ENCODE measurements at places on chromosomes 4 and X.

DNA sequence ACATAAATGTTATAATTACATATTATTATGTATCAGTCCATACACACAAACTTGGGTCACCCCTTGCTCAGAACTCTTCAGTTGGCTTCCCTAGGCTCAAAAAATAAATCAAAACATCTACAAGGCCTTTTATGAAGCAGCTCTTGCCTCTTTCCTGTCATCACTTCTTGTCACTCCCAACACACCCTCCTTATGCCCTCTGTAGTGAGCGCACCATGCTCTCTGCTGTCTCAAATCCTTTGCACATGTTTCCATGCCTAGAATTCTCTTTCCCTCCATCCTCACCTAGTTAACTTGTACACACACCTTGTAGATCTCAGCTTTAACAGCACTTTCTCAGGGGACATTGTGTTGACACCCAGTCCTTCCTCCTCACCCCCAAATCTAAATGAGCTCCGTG lies 53.0 kb downstream of the ATP8A1 start:
- DNase-seq = no peak

- DNase-seq = no peak
These were observed 3.0 kb upstream of the PHOX2B start for GRCh38 chr4:41751449-41752061.

- DNase-seq = peak; percentile 32
These were observed 63.4 kb downstream of the NFKB1 start for GRCh38 chr4:102564399-102565059.

- peak; percentile 37 for DNase-seq
These were observed 62.8 kb upstream of the EGFL6 start for GRCh38 chrX:13506574-13506973.

DNA sequence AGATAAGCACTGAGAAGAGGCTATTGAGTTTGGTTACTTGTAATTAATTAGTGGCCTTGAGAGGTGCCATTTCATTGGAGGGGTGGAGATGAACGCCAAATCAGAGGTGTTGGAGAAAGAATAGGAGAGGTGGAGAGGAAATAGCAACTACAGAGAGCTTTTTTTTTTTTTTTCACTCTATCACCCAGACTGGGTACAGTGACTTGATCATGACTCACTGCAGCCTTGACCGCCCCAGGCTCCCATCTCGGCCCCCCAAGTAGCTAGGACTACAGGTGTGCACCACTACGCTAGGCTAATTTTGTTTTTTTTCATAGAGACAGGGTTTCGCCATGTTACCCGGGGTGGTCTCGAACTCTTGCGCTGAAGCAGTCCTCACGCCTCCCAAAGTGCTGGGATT lies 5.2 kb downstream of the NHS start:
- DNase-seq = no peak

DNA sequence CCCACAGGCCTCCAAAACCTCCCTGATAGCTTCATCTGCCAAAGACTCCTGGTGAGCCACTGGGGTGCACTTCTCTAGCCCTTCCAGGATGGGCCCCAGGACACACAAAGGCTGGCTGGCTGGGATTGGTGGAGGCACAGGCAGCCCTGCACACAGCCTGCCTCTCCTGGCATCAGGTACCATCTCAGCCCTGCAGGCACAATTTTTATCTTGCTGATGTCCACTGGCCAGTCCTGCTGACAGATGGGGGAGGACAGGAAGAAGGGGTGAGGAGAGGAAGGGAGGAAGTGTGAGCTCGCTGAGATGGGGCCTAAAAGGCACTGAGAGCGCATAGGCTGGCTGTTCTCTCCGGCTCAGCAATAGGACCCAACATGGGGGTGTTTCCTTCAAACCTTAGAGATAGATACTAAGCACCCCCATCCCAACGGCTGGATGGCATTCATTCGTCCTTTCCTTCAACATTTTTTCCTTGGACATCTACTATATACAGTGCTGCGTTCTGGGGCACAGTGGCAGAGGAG lies 92.7 kb downstream of the PJA1 start:
- no peak for DNase-seq

- peak; percentile 55 for DNase-seq
These were observed 45.5 kb downstream of the VGLL1 start for GRCh38 chrX:136577552-136577951.

DNA sequence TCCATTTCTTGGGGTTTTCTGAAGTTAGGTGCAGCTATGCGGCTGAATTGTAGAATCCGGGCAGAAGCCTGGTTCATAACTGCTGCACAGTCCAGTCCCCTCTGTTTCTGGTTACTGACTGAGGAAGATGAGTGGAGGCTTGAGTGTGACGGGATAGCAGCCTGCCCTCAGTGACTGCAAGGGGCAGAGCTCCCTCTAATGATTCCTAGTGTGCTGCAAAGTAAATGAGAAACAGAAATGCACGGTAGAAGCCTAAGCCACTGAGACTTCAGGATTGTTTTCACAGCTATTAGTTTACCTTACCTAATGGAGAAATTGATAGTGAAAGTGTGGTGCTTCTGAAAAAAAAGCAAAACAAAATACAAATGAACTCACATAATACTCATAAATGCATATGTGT lies 189.2 kb downstream of the GPM6A start:
- DNase-seq = no peak

DNA sequence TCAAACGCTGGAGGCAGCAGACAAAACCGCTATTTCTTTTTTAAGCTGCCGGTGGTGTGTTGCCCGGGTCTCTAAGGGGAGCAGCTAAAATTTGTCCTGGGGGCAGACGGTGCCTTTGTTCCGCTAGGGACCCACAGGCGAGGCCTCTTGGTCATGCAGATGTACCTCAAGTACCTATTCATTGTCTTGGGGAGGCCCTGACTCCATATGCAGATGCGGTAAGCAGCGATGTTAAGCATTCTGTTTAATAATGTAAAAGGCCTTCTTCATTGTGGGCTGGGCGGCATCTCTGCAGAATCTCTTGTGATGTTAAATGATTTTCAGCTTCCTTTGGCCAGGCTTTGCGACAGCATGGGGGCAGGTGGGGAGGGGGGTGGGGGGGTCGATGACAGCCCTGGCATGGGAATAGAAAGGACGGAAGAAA lies 98.9 kb upstream of the PJA1 start:
- DNase-seq = no peak

- no peak for DNase-seq
These were observed 122.7 kb upstream of the DIPK2B start for GRCh38 chrX:45323387-45323786.

DNA sequence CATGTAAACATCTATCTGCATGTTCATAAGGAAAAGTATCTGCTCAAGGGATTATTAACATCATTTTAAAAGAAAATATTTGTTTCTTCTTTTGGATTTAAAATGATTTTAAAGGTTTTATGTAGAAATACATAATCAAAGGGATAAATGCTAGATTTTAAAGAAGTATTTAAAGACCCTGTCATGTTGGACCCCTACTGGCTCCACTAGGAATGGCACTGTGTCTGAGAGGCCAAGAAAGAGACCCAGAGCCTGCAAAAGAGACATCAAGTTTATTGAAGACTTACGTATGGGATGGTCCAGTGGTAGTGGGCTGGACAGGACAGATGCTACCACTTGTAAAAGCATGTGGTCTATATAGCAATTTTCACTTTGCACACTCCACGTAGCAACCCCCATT lies 78.7 kb upstream of the PCDH18 start:
- DNase-seq = peak; percentile 9

DNA sequence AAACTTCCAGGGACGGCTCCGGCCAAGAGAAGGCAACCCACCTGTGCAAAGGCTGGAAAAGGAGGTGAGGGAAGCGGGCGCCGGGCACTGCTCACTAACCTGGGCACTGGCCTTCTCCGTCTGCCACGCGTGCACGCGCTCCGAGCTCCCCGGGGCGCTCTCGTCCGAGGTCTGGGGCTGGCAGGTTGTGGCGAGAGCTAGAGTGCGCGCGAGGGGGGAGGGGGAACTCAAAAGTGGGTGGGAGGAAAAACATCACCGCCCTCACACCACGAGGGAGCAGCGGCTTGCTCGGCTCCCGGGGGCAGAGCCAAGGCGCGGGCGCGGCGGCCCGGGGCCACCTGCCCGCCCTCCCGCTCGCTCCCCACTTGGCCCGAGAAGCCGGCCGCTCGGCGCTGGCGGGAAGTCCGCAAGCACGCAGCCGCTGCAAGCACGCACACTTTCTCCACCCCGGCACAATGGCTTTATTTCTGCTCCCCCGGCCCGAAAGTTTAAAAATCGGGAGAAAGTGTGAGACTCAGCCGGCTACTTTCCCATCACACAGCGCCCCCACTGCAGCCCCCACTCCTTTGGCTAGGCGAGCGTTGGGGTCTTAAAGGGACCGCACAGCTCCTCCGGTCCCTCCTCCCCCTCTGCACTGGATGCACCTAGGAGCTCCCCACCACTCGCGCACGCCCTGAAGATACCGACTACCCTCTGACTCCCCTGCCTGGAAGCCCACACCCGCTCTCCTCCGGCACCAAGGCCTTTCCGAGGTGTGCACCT lies at the start of gene CHRDL1:
CHRDL1 (minus strand) TSS at position 173 of the 762 bp plus-strand sequence. CDS start 3,636 bp downstream, outside the sequence.
- peak; percentile 1 for DNase-seq

DNA sequence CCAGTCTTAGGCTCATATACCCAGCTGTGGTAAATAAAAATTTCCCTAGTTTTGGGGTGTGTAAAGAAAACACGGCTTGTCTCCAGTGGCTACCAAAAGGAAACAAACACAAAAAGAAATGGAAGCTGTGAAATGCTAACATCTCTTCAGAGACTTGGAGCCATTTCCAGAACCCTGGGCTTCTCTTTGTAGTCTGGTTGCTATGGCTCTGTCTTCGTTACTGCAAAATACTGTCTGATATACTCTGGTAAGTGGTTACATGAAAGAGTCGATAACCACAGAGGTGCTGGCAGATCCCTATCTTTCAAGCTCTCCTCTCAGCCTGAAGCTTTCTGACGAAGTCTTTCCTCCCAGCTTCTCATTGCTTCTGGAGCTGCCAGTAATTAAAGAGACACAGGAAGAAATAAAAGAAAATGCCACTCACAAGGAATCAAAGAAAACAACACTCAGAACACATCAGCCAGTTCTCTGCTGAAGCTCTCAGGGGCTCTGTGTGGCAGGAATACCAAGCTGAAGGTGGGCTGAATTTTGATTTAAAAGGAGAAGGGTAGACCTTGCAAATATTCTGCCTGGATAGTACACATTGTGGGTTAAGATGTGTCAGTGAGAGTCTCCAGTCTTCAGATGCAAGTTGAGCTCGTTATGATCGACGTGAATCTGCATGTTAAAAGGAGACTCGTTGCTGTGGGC lies 107.6 kb upstream of the FAM9C start:
- DNase-seq = no peak

DNA sequence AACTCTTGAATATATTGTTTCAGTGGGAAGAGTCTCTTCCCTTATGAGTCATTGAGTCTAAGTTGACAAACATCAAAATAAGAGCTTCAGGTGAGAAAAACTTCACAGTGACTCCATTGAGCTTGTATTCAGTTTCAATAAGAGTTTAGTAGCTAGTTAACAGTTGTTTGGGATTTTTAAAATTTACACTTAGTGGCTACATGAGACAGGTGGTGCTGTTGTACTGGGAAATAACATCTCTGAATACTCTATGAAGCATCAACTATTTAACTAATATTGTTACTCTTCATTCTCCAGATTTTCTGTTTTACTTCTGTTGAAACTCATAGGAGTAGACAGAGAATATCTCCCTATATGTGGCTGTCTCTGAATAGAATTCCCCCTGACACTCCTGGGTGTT lies 1609.1 kb downstream of the C4orf33 start:
- DNase-seq = no peak

DNA sequence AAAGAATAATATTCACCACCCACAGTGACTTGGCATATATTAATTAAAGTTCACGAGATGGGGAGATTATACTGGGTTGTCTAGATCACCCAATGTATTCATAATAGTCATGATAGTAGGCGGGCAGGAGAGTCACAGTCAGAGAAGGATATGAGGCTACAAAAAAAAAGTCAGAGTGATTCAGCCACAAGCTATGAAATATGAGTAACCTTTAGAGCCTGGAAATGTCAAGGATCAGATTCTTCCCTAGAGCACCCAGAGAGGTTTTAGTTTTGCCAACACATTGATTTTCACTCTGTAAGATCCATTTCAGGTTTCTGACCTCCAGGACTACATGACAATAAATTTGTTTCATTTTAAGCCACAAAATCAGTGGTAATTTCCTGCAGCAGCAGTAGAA lies 501.9 kb downstream of the GABRG1 start:
- DNase-seq = peak; percentile 59

DNA sequence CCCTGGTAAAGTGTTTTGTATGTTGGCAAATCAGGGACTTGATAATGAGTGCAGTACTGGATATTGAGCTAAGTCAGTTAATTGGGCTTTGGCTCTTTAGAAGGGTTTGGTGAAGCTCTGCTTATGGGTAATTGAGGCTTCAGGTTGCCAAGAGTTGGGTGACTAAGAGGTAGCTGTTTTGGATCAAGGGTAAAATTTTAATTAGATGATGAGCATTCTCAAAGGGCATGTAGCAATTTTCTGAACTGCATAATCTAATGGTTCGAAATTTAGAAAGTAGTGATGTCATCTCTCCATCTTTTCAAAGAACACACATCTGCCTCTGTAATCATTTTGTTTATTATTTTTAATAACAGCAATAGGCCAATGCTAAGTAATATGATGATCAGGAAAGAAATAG lies 5.5 kb upstream of the TRIM2 start:
- no peak for DNase-seq

- peak; percentile 97 for DNase-seq
These were observed 1420.5 kb downstream of the PCDH7 start for GRCh38 chr4:32140636-32141035.

- DNase-seq = peak; percentile 13
These were observed 4.5 kb downstream of the NBDY start for GRCh38 chrX:56733459-56734046.

- DNase-seq = no peak
These were observed 8.9 kb downstream of the PGAM4 start for GRCh38 chrX:77960567-77960966.

Measured in fibroblast of lung (primary cell).